ENCODE measurements at places on chromosomes 4 and X.

- no peak for DNase-seq
Measured at GRCh38 chr4:81207828-81208227, 7.2 kb downstream of the PRKG2 start.

GRCh38 chr4:100511896-100512295, 5.9 kb downstream of the EMCN start:
- no peak for DNase-seq

- no peak for DNase-seq
Measured at GRCh38 chrX:135512508-135513129, 7.8 kb upstream of the INTS6L start.

- no peak for DNase-seq
Measured at GRCh38 chr4:83318666-83319065, 16.0 kb downstream of the HPSE start.

- no peak for DNase-seq
Measured at GRCh38 chr4:171954650-171955049, 141.4 kb downstream of the GALNTL6 start.

- DNase-seq: no peak
Measured at GRCh38 chrX:130395341-130395740, 6.4 kb upstream of the RBMX2 start.

DNA sequence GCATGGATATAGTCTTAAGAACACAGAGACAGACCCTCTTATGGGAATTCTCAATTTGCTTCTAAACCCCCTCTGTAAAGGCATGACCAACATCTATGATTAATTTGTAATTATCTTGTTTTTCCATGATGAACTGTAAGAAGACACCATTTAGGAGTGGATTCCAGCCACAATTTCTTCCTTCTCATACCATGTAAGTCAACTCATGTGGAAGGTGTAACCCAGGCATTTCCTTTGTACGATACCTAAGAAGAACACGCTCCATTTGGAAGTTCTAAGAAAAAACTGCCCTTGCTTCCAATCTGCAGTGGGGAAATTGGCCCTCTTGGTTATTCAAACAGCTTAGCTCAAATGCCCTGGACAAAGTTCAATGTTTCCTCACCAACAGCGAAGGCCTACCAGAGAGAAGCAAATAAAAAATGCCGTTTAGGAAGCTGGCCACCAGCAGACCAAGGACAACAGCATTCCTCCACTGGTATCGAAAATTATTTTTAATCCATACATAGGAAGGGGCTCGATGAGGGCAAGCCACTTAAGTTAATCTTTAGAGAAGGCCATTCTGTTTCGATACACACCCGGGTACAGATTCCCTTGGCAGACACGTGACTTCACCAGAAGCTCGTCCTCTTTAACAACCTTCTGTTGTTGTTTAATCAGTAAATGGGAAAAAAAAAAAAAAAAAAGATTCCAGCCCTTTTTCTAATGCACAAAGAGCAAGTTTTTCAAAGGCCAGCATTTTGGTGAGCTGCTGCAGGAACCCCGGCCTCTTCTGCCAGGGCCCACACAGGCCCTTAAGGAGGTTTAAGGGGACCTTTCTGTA, 2.6 kb downstream of the DHRSX start:
- no peak for DNase-seq

DNA sequence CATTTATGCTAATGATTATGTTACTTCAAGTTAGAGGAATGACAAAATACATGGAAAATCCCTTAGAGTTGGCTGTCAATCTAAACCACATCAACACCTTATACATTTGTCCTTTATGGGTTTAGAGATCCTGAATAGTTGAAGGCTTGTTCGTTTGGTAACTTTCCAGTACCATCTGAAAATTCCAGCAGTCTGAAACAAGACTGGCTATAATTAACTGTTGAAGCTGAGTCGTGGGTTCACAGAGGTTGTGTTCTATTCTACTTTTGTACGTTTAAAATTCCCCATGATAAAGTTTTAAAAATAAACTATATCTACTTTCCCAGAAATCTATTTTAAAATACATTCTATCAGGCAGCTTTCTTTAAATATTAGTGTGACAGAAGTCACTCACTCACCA, 73.0 kb downstream of the USP46 start:
- no peak for DNase-seq

- DNase-seq: no peak
Measured at GRCh38 chrX:76802708-76803107, 375.2 kb downstream of the MAGEE1 start.

DNA sequence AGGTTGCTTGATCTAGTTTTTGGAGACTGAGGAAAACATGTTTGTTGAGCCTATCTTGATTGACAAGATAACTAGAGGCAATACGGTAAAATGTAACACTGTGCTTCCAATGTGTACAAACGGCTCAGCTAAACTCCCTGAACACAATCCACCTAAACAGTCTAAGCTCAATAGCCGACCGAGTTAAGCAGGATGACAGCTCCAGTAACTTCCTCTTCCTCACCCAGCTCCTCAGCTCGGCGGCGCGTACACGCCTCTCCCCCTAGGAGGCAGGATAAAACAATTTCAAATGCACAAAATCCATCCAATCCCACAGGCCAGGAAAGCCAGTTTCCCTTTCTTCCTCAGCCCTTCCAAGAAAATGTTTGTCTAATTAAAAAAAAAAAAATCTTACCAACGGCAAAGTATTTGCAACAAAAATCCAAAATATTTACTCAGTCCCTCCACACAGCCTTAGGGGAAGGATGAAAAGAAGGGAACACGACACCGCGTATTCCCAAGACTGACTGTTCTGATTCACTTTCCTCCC, 1.0 kb downstream of the CNOT6L start:
- peak; percentile 65 for DNase-seq

GRCh38 chrX:65195621-65196020, 219.4 kb upstream of the ZC4H2 start:
- DNase-seq: no peak

- no peak for DNase-seq
Measured at GRCh38 chrX:103637604-103638338, 9.0 kb downstream of the TCEAL1 start.
